COR-L47 (cell line): ENCODE measurements at places on chromosomes 4 and X.
A peak's percentile ranks its signal among the peaks of the same experiment; 100 is the strongest.

- no peak for DNase-seq
Measured at GRCh38 chrX:46777971-46778810, 19.3 kb upstream of the SLC9A7 start.

GRCh38 chr4:76147454-76148141 lies 599 bp downstream of the NUP54 start:
- DNase-seq = peak; percentile 95

GRCh38 chr4:9859810-9860209 lies 78.4 kb downstream of the DRD5 start:
- no peak for DNase-seq

DNA sequence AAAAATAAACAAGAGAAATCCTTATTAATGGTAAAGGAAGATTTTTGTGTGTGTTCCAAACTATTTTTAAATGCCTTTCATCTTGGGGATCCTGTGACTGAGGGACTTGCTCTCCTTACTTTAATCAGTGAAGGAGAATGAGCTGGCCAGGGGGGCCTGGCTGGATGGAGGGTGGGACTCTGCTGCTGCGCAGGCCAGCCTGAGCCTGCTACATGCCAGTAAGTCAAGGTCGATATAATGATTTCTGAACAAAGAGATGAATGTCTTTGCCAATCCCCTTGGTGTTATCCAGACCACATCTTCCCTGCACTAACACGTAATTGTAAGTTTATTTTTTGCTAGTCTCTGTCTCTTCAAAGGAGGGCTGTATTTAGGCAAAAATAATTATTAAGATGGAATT lies 1679.2 kb upstream of the TENM3 start:
- DNase-seq = no peak

DNA sequence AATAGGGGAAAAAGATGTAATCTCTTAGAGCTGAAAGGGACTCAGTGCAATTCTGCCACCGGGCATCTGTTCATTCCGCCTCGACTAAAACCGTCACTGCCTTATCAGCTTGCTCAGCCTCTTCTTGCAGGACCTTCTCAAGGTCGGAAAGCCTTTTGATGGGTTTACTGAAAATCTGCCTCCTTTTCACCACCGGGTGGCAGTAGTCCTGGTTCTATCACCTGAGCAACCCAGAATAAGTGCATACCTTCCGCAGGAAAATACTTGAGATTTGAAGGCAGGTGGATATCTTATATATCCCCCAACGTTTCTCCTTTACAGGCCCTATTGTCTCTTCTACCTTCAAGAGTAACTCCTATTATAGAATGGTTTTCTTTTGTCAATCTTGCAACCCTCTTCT lies 103.4 kb upstream of the PAK3 start:
- no peak for DNase-seq

DNA sequence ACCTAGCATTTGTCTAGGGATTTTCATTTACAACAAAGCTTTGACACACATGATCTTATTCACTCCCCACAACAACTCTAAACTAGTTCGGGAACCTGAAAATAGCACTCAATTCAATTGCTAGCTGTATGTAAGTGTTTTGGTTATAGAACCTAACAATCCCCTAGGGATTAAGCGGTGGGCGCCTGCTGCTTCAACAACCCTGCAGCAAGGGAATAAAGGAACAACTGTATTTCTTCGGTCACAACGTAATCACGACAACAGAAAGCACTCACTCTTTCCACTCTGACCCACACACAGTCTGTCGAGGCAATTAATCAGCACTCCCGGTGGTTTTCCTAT lies 674 bp upstream of the DIAPH2 start:
- no peak for DNase-seq

GRCh38 chr4:13705521-13706041 lies 78.1 kb upstream of the BOD1L1 start:
- no peak for DNase-seq

- DNase-seq = no peak
Measured at GRCh38 chr4:71550220-71551165, 211.7 kb downstream of the SLC4A4 start.

DNA sequence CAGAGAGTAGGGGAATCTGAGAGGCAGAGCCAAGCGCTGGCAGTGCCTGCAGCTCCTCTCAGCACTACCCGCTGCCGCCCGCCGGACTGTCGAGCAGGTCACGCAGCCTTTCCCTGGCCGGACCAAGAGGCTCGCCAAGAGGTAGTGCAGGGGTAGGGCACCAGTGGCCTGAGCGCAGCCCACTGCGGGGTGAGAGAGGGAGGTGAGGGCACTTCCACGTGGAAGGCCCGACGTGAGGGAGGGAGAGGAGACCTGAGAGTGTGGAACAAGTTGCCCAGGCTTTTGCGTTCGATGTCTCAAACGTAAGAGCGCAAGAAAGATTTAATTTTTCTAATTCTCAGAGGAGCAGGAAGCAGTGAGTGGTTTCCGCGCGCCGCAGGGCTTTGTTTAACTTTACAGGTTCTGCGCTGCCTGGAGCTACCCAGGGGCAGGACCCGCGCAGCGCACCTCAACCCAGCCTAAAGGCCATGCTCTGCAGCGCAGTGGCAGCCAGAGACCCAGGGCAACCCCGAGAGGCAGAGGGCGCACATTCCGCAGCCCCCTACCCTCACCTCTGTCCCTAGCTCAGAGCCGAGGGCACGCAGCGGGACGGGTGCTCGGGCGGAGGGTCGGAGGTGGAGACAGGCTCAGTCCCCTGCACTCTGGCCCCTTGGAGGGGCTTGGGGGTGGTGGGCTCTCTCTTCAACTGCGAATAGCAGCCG lies 14.9 kb downstream of the ARHGAP36 start:
- DNase-seq = no peak

- DNase-seq = no peak
Measured at GRCh38 chrX:9345957-9346356, 118.9 kb upstream of the TBL1X start.

- DNase-seq = no peak
Measured at GRCh38 chr4:180630012-180630665, 1613.1 kb upstream of the TENM3 start.

- no peak for DNase-seq
Measured at GRCh38 chr4:6132716-6133115, 67.6 kb downstream of the JAKMIP1 start.

DNA sequence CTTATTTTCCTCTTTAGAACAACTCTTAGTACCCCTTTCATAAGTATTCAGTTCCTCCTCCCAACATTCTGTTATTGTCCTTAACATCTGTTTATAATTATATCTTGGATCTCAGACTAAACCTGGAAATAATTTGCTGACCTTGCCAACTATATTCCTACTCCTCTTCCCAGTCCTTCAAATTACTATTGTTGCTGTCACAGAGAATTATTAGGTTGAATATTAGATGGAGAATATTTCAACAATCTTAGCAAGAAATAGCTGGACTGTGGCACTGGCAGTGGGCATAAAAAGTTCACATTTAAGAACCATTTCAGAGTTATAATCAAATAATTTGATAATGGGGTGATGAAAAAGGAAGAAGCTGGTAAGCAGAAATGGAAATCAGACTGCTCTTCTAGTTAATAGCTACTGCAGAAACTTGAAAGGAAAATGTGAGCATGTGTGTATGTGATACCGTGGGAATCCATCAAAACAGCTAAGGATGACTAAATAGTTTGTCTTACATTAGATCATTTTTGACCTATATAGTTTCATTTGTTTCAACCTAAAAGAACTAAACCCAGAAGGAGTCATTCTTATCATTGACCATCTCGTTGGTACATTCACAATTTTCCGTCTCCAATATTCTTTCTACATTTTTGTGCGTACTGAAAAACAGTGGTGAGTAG lies 43.3 kb upstream of the PRDM8 start:
- no peak for DNase-seq

GRCh38 chrX:39601231-39602177 lies 496.3 kb downstream of the BCOR start:
- no peak for DNase-seq

- no peak for DNase-seq
Measured at GRCh38 chr4:41134581-41134980, 79.8 kb downstream of the APBB2 start.

DNA sequence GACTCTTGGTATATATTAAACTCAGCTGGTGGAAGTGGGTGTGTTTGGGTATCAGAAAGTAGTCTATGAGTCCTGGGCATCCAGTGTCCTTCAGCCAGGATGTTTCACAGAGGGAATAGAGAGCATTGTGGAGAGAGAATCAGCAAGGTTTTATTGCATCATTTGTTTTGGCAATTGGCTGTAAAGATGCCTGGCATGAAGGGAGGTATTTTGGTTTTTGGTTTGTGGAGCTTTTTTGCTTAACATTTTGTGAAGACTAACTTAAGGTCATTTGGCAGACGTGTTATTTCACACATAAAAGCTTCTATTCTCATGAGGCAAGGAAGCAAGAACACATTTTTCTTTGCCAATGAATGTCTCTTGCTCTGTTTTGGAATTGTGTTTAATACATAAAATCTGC lies 71.1 kb downstream of the DCLK2 start:
- DNase-seq = no peak

GRCh38 chr4:15868111-15868510 lies 70.4 kb downstream of the FGFBP1 start:
- no peak for DNase-seq

DNA sequence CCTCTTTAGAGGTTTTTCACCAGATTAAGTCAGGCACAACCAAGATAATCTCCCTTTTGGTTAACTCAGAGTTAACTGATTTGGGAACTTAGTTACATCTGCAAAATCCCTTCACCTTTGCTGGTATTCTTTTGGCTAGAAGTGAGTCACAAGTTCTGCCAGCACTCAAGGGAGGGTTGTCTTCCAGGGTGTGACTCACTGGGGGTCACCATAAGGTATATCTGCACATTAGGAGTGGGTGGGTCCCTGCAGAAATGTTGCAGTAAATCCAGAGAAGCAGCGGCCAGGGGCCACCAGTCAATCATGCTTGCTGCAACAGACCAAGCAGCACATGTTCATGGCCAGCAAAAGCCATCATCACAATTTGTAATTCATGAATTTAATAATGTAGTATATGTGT lies 59.8 kb upstream of the MAML3 start:
- no peak for DNase-seq

- no peak for DNase-seq
Measured at GRCh38 chr4:89070041-89070440, 13.1 kb upstream of the FAM13A start.

DNA sequence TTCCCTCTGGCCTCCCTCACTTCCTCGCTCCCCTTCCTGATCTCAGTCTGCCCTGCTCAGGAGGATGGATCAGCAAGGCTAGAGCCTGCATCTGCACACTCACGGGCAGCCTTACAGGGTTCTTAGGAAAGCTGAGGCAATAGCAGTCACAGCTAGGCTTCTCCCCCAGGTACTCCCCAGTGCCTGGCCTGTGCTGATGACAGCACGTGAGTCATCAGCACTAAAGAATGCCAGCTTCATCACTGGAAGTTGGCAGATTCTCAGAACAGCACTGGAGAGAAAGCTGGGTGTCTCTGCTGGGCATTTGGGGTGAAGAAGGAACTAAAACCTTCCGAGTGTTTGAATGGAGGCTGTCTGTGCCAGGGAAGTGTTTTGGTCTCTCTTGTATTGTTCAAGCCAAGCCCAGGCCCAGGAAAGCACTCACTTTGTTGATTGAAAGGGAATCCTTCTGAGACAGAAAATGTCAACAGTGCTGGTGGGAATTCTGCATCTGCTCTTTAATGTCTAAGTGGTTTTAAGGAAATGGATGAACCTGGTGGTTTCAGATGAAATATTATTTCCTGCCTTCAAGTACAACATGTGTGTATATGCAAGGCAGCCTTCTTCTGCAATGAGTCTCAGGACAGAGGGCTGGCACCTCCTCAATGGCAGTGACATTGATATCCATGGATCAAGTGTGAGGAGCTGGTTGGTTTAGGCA lies 73.0 kb upstream of the SCOC start:
- DNase-seq = no peak

- no peak for DNase-seq
Measured at GRCh38 chrX:12975670-12975965, 708 bp downstream of the TMSB4X start.

GRCh38 chr4:15233626-15234025 lies 194.2 kb upstream of the C1QTNF7 start:
- DNase-seq = no peak

GRCh38 chr4:3267576-3268394 lies 18.8 kb downstream of the MSANTD1 start:
- no peak for DNase-seq

- DNase-seq = no peak
Measured at GRCh38 chrX:45422216-45422925, 221.7 kb upstream of the DIPK2B start.
